ENCODE measurements at places on chromosomes 5 and 9.

DNA sequence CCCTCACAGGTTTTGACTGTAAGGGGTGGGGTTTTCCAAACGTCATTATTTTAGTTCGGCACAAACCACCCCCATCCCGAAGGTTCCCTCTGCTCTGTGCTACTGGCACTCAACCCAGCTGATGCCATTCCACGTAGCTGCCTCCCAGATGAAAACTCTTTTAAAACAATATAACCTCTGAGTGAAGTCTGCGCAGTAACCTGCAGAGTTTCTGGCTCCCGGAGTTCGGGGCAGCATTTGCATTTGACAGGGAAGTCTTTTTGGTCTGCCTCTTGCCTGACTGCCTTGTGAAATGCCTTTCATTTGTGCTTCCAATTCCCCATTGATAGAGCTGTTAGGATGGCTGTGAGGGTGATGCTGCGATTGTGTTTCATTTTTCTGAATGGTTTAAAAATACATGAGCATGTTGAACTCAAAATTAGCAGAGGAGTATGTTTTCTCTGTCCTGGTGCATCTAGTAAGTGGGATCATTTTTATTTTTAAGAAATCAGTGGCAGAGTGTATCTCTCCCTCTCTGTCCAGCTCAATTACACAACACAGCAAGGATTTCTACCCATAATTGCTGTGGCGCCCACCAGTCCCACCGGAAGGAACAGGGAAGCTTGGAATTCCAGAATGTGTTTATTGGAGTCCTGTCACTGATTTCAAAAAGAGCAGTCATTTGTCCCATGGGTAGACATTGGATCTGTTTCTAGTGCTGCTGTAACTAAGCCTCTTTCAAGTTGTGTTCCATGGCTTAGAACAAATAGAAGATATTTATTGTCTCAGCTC lies 24.8 kb downstream of the ADCY2 start:
- no peak for DNase-seq

GRCh38 chr9:93663877-93664548 lies 87.6 kb downstream of the PHF2 start:
- DNase-seq: no peak

DNA sequence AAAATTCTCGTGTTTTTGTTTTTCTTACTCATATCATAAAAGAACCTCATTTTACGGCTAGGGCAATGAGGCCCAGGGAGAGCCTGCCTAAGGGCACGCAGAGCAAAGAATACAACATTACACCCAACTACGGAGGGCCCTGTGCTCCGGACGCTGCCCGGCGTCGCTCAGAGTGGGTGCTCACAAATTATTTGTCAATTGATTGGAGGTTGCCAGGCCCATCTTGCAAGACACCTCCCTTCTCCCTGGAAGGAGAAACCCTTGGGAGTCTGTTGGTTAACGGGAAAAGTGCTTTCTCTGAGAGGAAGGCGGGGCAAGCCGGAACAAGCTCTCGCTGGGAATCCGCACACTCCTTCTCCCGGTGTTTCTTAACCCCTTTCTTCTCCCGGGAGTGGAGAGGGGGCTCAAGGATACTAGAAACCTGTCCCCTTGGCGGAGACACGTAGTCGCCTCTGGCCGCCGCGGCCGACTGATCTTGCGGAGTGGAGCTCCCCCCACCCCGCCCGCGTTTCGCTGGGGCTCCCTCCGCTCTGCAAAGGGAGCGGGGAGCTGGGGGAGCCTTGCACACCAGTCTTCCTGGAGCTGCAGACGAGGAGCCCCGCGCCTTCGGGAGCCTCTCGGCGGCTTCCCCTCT lies 599.3 kb upstream of the SGCD start:
- DNase-seq: no peak

- no peak for DNase-seq
These were observed 25.0 kb downstream of the LMNB1 start for GRCh38 chr5:126801992-126802294.

GRCh38 chr9:97666907-97667686 lies 30.0 kb downstream of the XPA start:
- no peak for DNase-seq

- no peak for DNase-seq
These were observed 9.3 kb downstream of the HMGXB3 start for GRCh38 chr5:150009671-150010387.

DNA sequence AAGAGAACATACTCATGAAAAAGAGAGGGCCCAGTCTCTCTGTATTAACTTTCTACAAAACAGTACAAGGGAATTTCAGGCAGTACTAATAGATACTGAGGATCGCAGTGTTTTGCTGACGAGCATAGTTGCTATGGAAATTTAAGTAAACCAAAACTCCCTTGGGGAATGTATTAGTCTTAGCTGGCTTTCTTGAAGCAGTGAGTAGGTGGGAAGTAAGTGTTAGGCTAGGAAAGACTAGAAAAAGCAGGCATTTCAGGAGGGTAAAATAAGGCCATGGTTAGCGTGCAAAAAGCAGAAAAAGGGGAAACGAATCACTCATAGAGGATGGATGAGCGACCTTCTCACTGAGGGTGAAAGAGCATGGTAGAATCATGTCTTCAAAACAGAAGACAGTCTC lies 84.3 kb upstream of the ACTBL2 start:
- DNase-seq: no peak

GRCh38 chr9:5449521-5450358 lies 602 bp upstream of the CD274 start:
- DNase-seq: no peak

- DNase-seq: no peak
These were observed 385.8 kb downstream of the PTPRD start for GRCh38 chr9:10226996-10227395.

- DNase-seq: no peak
These were observed 38.3 kb downstream of the MAP3K1 start for GRCh38 chr5:56853698-56854097.

DNA sequence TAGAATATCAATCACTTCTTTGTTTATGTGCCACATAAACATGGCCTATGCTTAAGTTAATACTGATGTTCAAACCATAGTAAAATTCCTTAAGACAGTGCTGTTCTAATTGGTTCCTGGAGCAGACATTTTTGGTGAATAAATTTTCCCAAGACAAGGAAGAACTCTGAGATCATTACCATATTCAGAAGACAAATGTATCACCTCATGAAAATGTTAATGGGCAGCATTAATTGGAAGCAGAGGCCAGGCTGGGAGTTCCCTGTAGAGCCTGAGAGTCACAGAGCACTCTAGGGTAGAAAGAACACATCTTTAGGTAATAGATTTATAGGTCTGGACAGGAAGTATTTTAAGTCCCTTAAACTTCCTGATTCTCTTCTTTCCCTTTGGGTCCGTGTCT lies 240.2 kb downstream of the MAN2A1 start:
- DNase-seq: no peak

DNA sequence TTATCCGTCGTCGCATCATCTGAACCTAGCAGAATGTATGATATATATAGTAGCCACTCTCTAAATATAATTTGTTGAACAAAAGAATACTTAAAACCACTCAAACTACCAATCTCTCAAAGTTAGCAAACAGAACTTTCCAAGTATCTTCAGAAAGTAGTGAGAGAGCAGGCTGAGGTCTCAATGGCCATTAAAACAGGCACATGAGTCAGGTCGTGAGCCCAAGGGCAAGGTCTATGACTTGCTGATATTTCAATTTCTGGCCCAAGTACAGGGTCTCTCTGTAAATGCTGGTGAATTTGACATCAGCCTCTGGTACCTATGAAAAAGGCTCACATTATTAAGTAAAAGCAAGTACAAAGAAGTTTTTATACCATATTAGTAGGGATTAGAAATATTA lies 95.1 kb downstream of the GPR21 start:
- no peak for DNase-seq

GRCh38 chr5:17289681-17290539 lies 72.5 kb downstream of the BASP1 start:
- no peak for DNase-seq

GRCh38 chr5:124310453-124310852 lies 436.0 kb downstream of the ZNF608 start:
- DNase-seq: no peak

DNA sequence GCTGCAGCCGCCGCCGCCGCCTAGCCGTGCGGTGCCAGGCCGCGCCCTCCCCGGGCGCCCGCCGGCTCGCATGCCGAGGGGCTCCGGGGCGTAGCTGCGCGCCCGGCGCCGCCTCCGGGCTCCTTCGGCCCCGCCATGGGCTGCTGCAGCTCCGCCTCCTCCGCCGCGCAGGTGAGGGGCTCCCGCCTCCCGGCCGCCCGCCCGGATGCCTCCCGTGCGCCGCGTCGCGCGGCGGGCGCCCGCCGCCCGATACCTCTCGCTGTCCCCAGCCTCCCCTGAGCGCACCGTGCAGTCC lies 230 bp downstream of the SLC44A1 start:
- DNase-seq: no peak

- DNase-seq: no peak
These were observed 2.0 kb downstream of the SPINK7 start for GRCh38 chr5:148314187-148314586.

- DNase-seq: no peak
These were observed 101.9 kb upstream of the EFNA5 start for GRCh38 chr5:107772418-107773310.

GRCh38 chr9:127159949-127160610 lies 37.6 kb upstream of the ANGPTL2 start:
- DNase-seq: no peak

DNA sequence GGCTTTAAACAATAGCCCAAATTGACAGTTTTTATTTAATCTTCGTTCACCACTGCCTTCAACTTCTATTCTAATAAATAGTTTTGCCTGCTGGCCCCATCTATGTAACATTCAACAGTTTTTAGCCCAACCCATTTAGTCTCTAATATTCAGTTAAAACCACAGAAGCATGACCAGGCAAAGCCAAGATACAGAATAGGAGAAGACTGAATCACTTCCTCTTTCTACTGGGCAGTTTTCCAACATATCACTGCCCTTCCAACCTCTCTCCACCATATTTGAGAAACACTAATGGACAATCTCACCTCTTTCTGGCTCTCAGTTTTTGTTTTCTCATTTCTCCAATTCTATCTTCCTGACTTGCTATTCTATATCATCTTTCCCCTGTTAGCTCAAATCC lies 352.9 kb downstream of the DNAH5 start:
- no peak for DNase-seq

GRCh38 chr9:81558091-81558830 lies 131.1 kb downstream of the TLE1 start:
- DNase-seq: no peak

GRCh38 chr5:172833372-172833685 lies 722 bp upstream of the ERGIC1 start:
- no peak for DNase-seq

DNA sequence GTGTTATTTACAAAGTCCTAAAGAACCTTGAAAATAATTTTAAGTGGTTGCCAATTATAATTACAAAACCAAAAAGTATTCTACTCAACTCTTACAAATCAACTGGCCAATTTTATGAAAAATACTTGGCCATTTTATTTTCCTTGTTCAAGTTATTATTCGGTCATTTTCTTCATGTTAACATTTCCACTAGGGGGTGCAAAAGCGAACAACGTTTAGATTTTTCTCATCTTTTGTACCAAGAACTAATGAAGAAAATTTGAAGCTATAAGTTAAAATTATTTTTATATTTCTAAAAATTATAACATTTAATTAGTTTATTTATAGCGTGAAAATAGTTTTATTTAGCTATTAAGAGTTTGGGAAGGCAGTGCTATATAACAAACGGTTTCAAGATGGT lies 1453.3 kb downstream of the MAT2B start:
- no peak for DNase-seq

- no peak for DNase-seq
These were observed 25.0 kb downstream of the SH3TC2 start for GRCh38 chr5:149037817-149038216.

DNA sequence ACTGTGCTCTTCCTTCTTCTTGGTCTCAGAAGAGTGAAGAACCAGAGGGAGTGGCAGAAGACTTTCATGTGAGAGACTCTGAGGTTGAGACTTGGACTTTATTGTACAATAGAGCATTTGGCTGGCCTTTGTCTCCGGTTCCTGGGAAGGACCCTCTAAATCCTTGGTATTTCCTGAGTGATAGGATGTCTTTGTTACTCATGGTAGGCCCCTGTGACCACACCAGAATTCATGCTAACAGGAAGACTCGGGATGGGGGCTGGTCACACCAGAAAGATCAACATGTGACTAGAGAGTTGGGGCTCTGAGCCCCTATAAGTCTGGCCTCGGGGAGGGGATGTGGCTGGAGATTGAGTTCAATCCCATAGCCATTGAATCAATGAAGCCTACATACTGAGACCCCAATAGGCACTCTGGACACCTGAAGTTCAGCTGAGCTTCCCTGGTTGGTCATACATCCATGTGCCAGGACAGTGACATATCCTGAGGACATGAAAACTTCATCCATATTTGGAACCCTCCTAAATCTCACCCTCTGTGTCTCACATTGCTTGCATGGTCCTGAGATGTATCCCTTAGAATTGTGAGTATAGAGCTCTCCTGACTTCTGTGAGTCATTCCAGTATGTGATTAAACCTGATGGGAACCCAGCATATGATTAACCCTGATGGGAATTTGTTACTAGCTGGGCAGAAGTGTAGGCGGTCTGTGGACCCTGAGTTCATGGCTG lies 201.7 kb downstream of the GADD45G start:
- DNase-seq: no peak

DNA sequence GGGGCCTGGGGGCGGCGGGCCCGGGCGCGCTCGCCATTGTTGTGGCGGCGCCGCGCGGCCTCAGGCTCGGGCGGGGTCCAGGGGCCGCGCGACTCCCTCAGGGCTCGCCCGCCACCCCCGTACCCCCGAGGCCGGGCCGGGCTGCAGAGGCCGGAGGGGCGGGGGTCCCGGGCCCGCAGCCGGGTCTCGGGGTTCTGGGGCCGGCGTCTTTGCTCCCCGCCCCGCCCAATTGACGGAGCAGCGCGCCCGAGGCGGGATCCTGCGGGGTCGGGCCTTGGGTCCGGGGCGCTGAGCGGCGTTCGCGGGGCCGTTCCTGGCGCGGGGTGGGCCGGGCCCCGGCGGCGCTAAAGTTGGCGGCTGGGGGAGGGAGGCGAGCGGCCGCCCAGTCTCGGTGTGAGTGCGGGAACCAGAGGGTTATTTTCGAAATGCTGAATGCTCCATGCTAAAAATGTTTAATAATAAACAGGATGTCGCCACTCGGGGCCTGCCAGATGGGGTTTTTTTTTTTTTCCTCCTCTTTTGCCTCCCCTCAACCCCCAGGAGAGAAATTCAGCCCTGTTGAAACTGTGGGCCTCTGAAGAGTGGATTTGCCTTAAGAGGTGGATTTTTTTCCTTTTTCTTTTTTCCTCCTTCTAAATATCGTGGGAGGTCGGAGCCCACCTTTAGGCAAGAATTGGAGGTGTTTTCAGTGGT lies 724 bp downstream of the PRRC2B start:
- DNase-seq: no peak

DNA sequence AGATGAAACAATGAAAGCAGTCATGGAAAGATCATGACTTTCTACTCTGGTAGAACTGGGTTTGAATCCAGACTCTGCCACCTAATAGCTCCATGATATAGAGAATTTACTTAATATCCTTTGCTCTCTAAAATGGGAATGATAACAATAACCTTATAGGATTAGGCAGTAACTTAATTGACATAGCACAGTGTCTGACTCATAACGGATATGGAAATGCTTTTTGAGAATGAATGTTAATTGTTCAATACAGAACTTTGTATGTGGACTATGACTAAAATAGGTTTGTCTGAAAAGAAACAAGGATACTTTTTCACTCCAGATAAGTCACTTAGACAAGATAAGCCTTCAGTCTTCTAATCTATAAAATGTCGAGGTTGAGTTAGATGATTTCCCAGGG lies 330.7 kb downstream of the PTPRD start:
- DNase-seq: no peak
